ENCODE measurements at places on chromosomes 6 and 20. TPM values are rescaled to one million over a fixed set of nuclear protein-coding genes. Genes with fewer than 3 reads are reported as not detected.

- H3K4me3 ChIP-seq = no peak overlapping the region
- DNase-seq = no peak
- no peaks in the 10 kb centered on the region for H3K36me3 ChIP-seq
- H3K27me3 ChIP-seq = no peaks in the 10 kb centered on the region
- peaks cover 4% of the 10 kb centered on the region for H3K4me1 ChIP-seq
- no peak overlapping the region for H3K27ac ChIP-seq
Measured at GRCh38 chr6:161440299-161440698, 166.4 kb upstream of the AGPAT4 start.

Gene TNXB
- 71.0 TPM for total RNA-seq

- H3K4me1 ChIP-seq = no peaks in the 10 kb centered on the region
- H3K27ac ChIP-seq = peak overlapping the region; percentile 26
Measured at GRCh38 chr20:57374931-57375651, 16.1 kb upstream of the RBM38 start.

DNA sequence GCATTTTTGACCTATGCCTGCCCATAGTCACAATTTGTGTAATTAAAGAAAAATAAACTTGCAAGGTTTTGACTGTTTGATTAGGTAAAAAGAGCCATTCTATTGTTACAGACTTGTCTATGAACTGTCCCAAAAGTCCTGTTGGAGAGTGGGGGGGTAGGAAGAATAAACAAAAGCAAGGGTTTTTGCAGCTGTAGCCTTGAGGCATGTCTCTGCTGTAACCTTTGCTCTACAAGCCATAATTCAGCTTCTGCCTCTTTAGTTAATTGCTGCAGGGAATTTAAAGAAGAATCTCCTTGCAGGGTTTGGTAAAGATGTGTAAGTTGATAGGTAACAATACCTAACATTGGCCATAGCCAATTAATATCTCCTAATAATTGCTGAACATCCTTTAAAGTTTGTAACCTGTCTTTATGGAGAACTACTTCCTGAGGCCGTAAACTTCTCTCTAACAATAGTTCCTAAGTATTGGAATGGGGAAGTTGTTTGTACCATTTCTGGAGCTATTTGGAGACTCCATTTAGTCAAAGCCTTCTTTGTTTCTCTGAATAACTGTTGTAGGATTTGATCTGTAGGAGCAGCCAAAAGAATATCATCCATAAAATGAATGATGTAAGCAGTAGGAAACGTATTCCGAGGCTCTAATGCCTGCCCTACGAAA is 7.9 kb upstream of the ABHD12 start:
- H3K27me3 ChIP-seq = no peaks in the 10 kb centered on the region
- no peaks in the 10 kb centered on the region for H3K4me1 ChIP-seq
- no peak overlapping the region for H3K4me3 ChIP-seq
- H3K36me3 ChIP-seq = no peaks in the 10 kb centered on the region
- H3K27ac ChIP-seq = no peak overlapping the region
- no peak for DNase-seq

- no peak overlapping the region for H3K27ac ChIP-seq
- H3K4me3 ChIP-seq = no peak overlapping the region
- DNase-seq = no peak
Measured at GRCh38 chr6:14983599-14984518, 262.0 kb upstream of the JARID2 start.

GRCh38 chr6:41332241-41332640 is 3.2 kb upstream of the NCR2 start:
- H3K27ac ChIP-seq = no peak overlapping the region
- no peak overlapping the region for H3K4me3 ChIP-seq
- peaks cover 35% of the 10 kb centered on the region for H3K27me3 ChIP-seq
- H3K36me3 ChIP-seq = no peaks in the 10 kb centered on the region

Gene COL9A3
- 18.2 TPM for total RNA-seq

DNA sequence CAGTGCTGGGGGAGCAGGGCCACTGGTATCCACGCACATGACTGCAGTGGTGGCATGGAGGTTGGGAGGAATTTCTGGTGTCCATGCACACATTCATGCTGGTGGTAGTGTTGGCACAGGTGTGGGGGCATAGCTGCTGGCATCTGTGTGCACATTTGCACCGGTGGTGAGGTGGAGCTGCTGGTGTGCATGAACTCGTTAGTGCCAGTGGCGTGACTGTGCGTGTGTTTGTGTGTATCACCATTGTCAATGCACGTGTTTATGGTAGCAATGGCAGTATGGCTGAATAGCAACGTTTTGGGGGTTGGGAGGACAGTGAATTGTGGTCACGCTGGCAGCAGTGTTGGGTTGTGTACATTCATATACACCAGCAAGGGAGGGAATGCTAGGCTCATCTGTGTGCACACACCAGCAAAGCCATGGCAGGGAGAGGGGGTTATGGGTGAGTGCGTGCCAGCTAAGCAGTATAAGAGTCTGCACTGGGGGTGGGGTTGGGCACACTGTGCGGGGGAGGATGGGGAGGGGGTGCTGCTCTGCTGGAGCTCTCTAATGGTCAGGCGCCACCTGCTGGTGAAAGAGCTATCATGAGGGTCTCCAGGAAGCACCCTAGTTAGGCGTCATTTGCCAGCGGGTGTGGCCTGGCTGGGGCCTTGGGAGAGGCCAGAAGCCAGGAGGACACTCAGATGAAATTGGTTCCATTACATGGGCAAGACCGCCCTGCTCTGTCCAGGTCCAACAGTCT is 626.1 kb upstream of the ID4 start:
- no peak overlapping the region for H3K27ac ChIP-seq
- no peaks in the 10 kb centered on the region for H3K27me3 ChIP-seq
- H3K4me1 ChIP-seq = no peaks in the 10 kb centered on the region
- no peak overlapping the region for H3K4me3 ChIP-seq
- H3K36me3 ChIP-seq = no peaks in the 10 kb centered on the region
- peak; percentile 6 for DNase-seq

All from stomach (tissue), 19 donors.